Cortex of kidney (tissue), 1 donor: ENCODE measurements at places on chromosomes 5 and 9.

DNA sequence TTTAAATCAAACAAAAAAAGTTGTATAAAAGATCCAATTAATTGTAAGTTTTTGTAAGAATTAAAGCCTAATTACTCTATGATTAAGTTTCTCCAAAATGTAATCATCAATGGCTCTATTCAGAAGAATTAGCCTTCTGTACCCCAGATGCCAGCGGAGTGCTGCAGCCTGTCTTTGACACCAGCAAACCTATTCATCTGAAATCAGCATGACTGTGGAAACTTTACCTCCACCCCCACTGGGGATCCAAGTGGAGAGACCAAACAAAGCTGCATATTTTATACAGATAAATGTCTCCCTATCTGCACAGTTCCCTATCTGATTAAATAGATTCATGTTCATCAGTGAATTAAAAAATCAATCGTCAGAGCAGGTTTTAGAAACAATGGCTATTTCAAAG is 426.8 kb downstream of the KIAA0825 start:
- no peak for DNase-seq

GRCh38 chr9:106174346-106174745 is 480.0 kb downstream of the TMEM38B start:
- DNase-seq, result no peak

GRCh38 chr5:174624733-174625522 is 99.5 kb upstream of the MSX2 start:
- DNase-seq, result no peak

DNA sequence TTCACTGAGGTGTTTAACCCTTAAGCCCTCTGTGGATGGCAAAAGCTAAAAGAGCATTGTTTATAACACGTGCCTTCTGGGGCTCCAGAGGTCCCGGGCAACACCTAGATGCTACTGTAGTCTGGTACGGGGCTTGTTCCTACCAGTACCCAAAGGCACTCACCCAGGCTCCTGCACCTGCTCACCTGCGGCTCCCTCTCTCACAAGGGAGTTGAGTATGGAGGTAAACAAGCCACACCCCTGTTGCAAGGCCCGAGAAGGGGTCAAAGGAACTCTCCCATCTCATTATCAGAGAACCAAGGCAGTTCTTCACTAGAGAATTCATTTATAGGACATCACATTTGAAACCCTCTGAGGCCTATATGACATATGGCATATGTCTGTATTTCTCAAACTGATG is 53.4 kb upstream of the IL6ST start:
- no peak for DNase-seq

DNA sequence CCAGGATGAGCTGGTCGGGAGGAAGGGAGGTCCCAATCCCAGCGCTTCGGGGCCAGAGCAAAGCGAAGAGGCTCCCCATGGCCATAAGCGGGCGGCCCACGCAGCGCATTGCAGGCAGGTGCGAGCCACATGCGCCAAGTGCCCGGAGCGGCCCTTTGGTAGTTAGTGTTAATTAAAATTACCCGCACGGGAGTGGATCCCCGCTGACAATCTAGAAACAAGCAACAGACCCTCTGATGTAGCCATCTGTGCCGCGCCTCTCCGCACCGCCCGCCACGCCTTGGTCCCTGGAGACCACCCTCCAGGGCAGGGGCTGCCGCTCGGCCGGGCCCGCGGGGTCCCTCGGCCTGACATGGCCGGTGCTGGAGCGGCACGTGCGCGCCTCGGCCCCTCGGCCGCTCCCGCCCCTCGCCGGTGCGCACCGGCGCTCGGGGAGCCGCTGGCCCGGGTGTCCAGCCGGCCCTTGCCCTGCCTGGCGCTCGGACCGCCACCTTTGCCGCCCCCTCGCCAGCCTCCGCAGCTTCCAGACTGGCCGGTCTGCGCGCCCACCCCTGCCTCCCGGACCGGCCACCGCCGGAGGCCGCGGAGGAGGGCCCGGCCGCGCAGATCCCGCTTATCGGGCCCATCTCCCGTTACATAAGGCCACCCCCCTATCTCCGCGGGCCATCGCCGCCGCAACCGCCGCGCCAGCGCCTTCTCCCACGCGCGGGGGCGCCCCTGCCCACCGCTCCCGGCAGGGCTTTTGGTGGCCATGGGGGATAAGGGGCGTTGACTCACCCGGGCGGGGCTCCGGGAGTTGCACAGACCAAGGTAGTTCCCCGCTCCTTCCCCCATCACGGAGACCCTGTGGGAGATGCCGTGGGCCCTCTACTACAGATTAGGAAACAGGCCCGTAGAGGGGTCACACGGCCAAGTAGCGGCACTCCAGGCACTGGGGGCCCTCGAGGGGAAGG is 1.9 kb upstream of the IL13 start:
- no peak for DNase-seq

DNA sequence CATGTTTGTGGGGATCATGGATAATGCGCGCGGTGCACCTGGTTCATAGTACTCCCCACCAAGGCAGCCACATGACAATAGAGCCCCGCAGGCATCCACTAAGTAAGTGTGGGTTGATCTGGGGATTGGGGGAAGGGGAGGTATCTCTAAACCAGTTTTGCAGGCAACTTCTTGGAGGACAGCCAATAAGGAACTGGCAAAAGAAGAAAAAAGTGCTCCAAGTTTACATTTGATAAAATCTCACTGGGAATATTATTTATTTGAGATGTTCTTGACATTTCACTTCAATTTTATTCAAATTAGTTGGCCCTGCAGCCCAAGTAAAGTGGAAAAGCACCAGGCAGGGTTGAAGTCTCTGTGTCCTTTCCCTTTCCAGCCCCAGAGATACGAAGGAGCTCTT is 8.5 kb downstream of the FBP1 start:
- no peak for DNase-seq

- DNase-seq, result no peak
These were observed 246.4 kb downstream of the FAM114A2 start for GRCh38 chr5:153792305-153792704.

GRCh38 chr5:85017261-85017660 is 632.6 kb upstream of the EDIL3 start:
- no peak for DNase-seq

DNA sequence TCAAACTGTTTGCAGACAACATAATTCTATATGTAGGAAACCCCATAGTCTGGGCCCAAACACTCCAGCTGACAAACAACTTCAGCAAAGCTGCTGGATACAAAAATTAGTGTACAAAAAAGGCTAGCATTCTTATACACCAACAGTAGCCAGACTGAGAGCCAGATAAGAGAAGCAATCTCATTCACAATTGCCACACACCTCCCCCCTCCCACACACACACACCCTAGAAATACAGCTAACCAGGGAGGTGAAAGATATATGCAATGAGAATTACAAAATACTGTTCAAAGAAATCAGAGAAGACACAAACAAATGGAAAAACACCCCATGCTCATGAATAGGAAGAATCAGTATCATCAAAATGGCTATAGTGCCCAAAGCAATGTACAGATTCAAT is 9.0 kb downstream of the MTREX start:
- DNase-seq, result no peak

DNA sequence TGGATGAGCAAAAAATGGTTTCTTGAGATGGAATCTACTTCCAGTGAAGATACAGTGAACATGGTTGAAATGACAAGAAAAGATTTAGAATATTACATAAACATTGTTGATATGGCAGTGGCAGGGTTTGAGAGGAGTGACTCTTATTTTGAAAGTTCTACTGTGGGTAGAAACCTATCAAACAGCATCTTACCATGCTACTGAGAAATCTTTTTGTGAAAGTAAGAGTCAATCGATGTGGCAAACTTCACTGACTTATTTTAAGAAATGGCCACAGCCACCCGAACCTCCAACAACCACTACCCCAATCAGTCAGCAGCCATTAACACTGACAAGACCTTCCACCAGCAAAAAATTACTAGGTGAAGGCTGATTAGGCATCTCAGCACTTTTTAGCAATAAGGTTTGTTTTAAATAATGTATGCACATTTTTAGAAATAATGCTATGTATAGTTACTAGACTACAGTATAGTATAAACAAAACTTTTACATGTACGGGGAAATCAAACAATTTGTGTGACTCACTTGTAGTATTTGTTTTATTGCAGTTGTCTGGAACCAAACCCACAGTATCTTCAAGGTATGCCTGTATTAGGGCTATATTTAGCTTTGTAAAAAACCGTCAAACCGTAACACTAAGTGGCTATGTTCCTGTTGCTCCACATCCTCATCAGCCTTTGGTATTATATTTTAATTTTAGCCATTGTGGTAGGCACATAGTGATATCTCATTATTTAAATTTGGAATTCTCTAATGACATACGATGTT is 30.6 kb upstream of the ADAMTS6 start:
- DNase-seq, result no peak

GRCh38 chr9:30970812-30971211 is 1413.6 kb upstream of the ACO1 start:
- DNase-seq, result no peak

GRCh38 chr5:66443462-66444130 is 152.6 kb upstream of the MAST4 start:
- DNase-seq, result no peak

- no peak for DNase-seq
These were observed 396.7 kb downstream of the MRPS30 start for GRCh38 chr5:45205403-45205961.

- DNase-seq, result no peak
These were observed 17.4 kb upstream of the LRRC19 start for GRCh38 chr9:27022920-27023319.

DNA sequence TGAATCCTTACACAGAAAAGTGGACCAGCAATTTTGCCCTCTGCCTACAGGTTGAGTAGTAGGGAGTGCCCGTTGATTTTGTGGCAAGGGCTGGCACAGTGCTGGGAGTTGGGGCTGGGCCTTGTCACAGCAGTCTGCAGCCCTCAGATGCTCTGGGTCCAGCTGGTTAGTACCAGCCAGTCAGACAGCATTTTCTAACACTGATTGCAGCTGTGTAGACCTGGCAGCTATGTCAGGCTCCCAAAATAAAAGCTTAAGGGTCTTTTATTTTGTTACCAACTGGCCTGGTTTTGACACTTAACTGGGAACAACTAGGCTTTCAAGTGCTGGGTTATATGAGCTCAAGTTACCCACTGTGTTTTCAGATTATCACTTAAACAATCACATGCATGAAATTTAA is 57.7 kb downstream of the MAT2B start:
- DNase-seq, result no peak
